ENCODE measurements at places on chromosomes 3 and 15.

GRCh38 chr3:46413951-46414350 is 6.9 kb downstream of the CCRL2 start:
- DNase-seq: no peak

DNA sequence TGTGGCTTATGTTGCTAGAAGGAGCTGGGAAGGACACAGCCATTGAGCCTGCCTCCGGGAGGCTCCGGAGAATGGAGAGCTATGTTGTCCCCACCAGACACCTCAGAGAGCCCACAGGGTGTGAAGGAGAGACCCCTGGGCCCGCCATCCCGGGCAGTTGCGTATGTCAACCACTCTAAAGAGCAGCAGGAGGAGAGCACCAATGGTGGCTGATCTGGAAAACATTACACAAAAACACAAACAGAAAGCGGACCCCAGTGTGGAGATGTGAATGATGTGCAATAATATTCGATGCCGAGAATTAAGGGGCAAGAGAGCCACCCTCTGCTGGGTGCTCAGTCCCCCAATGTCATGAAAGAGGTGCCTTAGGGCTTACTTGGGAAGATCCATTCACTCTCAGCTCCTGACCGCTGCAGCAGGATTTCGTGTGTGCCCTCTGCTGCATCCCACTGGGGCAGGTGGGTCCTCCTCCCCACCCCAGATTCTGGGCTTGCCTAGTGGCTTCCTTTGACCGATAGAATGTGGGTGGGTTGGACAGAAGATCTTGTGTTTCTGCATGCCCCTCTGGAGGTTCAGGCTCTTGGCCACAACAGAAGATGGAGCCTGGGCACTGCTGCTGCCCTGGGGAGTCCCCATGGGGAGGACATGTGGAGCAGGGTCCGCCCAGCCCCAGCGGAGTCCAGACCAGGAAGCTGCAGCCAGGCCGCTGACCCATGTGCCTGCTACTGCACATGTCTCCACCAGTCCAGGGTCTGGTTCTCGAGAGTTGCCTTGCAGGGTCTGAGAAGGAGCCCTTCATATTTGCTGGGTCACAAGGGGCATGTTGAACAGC is 245.3 kb downstream of the OCA2 start:
- DNase-seq: no peak

- DNase-seq: no peak
Measured at GRCh38 chr3:182644013-182644412, 149.3 kb upstream of the ATP11B start.

DNA sequence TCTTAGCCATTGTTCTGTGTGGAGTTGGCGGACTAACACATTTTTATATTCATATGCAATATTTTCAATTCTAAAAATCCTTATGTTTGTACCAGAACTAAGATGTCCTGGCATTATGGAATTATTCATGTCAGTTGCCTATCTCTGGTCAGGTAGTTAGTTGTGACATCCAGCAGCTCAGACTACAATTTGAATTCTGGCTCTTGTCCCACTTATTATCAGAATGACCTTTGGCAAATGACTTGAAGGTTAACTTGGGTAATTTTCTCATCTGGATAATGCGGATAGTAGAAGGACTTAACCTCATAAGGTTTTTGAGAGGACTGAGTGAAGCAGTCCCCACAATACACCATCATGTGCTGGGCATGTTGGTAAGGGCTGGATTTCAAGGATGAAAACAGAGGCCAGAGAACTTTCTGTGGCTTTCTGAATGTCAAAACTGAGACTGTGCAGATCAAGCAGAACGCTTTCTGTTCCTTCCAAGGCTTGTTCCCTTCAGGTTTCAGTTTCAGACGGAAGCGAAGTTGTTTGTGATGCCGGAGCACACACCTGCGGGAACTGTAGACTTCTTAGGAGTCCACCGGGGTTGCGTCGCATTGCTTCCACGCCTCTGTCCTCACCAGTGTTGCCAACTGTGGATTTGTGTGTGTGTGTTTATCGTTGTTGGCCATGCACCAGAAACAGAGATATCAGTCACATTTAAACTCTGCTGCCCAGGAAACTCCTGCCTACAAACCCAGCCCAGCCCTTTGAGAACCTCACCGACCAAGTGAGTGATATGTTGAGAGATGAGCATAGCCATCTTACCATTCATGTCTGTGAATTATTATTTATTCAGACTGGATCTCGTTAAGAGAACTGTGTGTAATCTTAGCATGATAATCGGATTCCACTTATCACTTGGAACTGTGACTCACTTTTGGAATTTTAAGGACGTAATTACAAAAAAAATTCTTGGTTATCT is 76.0 kb downstream of the PTPRG start:
- DNase-seq: no peak

DNA sequence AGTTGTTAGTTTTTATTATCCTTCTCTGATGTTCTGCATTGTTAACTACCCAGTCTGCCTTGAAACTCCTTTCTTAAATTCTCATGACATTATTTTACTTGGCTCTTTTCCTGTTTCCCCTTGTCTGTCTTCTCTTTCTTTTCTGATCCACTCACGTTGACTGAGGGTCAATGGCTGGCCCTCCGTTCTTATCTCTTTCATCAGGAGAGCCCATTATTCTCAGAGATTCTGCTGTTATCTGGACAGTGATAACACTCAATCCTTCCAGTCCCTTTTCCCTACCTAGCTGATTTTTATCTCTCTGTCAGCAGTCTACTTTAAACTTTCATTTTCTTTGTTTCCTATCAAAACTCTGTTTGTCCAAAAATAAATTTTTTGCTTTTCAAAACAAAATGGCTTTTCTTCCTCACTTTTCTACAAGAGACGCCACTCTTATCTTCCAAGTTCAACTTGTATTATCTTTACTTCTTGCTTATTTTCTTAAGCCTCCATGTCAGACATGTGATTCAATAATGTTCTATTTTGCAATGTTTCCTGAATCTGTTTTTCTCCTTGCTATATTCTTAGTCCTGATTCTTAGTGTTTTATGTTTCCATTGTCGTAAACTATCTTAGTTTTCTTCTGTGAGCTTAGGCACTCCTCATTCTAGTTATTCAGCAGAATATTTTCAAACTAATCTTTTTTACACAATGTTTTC is 120.2 kb downstream of the NEDD4 start:
- DNase-seq: no peak

- DNase-seq: no peak
Measured at GRCh38 chr3:178833695-178834094, 237.9 kb downstream of the ZMAT3 start.

- DNase-seq: no peak
Measured at GRCh38 chr15:76730262-76730661, 174.9 kb downstream of the SCAPER start.

DNA sequence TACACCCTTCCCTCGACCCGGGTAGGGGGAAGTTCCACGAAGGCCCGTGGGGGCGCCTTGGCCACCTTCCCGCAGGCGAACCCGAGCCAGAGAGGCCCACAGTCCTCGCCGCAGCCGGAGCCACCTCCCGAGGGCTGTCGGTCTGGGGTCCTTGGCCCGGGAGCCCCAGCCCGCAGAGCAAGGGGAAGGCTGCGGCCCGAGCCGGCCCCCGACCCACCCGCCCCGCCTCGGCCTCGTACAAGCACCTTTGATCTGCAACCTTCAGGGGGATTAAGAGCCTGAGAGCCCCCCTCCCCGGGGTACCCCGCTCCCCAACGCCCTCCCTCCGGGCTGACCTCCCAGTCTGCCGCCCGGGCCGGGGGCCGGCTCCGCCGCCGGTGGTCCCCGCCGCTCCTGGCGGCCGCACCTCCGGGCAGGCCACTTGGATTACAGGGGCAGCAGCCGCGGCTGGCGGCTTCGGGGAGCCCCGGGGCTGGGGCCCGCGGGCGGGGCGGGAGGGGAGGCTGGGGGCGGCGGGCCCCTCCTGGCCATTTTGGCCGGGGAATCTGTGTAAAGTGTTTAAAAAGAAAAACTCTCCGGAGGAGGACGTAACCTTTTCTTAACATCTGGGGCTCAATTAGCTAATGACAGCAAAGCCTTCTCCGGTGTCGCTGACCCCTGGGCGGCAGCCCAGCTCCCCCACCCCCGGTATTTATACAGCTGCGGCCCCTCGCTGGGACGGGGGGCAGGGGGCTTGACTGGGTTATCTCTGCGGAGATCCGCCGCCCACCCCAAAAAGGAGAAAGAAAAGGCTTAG is 40.2 kb downstream of the EPHB3 start:
- no peak for DNase-seq

DNA sequence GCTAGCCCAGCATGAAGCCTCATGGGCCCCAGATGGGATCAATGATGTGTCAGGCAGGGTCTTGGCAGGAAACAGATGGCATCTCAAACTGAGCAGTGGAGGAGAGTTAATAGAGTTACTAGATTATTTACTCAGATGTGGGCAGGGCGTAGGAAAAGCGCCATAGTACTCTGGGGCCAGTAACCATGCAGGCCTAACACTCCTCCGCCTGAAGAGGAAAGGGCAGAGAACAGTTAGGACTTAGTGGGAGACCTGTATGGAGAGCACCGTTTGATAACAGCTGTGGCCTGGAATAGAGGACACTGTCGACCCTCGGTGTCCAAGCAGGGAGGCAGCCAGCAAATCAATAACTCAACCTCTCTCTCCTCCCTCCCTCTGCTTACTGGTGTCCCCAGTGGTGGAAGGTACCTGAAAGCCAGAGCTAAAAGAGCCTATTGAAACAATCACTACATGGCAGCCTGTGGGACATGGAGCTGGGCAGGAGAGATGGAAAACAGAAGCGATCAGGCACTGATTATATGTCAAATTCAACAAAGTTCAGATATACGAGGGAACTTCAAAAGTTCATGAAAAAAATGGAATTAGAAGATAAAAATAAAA is 111.4 kb upstream of the CCNL1 start:
- no peak for DNase-seq

DNA sequence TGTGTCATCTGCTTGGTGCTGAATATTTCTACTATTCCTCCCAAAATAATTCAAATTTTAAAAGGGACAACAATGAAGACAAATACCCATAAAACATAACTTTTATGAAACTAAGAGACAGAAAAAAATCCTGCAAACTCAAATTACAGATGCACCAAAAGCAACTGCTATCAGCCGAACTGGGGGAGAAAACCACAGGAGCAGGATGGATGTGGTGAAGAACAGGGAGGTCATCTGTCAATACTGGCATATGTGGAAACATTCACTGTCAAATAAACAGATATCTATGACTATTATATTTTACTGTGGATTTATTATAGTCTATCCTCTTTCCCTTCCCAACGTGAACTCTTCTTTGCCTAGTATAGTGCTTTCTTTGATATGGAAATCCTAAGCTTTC is 53.3 kb upstream of the CPOX start:
- no peak for DNase-seq

- no peak for DNase-seq
Measured at GRCh38 chr15:75945953-75946352, 42.3 kb downstream of the FBXO22 start.

DNA sequence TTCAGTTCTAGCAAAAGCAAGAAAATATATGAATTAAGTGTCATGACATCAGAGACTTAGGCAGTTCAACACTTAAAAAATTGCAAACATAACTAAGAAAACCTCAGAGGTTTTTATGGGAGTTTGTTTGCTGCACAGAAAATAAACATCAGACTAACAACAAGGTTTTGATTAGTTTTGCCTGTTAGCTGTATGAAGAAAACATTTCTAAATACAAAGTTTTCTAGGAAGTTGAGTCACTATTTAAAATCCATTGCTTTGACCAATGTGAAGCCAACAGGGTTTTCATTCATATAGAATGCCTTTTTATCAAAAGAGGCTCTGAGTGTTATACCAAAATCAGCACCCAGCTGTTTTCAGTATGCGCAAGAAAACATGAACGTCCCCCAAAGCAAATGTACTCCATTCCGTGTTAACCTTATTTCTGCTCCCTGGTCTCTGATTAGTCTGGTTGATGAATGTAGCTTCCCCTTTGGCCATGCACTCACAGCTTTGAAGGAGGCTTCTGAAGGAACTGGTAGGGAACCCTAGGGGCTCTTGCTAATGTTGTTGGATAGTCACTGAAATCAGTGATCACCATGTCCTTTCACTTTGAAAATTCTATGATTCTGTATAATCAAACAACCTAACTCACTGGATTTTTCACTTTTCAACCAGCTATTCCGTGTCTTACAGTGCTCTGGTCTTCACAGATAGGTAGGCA is 89.6 kb upstream of the TSEN2 start:
- DNase-seq: no peak

GRCh38 chr3:129577925-129578786 is 28.3 kb downstream of the PLXND1 start:
- no peak for DNase-seq

DNA sequence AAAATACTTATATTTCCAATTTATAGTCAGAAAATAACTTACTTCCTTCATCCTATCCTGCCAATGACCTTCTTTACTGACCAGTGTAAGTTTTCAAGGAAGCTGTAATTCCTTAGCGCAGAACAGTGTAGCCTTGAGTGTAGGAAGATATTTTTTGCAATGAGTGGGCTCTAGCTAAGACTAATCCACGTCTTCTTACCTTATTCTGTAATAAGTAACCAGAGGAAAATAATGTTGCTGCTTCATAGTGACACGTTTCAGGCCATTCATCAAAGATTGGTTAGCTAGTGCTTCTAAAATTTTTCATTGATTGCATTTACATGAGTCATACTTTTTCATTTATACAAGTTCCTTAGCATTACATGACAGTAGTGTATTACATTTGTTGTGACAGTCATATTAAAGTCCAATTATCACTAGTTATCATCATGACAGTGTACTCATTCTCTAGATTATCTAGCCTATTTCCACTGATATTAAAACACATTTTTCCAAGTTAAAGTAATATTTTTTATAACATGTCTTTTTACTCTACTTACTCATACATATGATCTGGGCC is 403.8 kb upstream of the EPHA3 start:
- no peak for DNase-seq

- DNase-seq: no peak
Measured at GRCh38 chr15:68203486-68203885, 1.6 kb downstream of the CALML4 start.

DNA sequence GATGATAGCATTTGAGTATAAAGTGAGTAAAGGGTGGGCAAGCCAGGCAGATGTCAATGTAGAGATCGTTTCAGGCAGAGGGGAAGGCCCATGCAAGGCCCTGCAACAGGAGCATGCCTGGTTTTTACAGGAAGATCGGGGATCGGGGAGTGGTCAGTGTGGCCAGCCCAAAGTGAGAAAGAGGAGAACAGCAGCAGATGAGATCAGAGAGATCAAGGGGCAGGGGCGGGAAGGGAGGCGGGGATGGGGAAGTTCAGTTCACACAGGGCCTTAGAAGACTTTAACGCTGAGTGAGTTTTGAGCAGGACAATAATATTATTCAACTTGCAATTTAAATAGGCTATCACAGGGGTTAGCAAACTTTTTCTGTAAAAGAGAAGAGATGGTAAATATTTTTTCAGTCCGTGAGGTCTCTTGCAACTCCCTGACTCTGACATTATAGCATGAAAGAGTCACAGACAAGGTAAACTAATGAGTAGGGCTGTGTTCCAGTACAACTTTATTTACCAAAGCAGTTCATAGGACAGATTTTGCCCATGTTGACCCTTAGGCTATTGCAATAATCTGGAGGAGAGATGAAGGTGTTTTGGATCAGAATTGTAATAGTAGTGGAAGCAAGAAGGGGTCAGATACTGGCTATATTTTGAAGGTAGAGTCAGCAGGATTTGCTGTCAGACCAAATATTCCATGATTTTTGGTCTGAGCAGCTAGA is 12.4 kb upstream of the CD47 start:
- no peak for DNase-seq

Data from NCI-H2171 (cell line).